ENCODE measurements at places on chromosomes 4 and X.

DNA sequence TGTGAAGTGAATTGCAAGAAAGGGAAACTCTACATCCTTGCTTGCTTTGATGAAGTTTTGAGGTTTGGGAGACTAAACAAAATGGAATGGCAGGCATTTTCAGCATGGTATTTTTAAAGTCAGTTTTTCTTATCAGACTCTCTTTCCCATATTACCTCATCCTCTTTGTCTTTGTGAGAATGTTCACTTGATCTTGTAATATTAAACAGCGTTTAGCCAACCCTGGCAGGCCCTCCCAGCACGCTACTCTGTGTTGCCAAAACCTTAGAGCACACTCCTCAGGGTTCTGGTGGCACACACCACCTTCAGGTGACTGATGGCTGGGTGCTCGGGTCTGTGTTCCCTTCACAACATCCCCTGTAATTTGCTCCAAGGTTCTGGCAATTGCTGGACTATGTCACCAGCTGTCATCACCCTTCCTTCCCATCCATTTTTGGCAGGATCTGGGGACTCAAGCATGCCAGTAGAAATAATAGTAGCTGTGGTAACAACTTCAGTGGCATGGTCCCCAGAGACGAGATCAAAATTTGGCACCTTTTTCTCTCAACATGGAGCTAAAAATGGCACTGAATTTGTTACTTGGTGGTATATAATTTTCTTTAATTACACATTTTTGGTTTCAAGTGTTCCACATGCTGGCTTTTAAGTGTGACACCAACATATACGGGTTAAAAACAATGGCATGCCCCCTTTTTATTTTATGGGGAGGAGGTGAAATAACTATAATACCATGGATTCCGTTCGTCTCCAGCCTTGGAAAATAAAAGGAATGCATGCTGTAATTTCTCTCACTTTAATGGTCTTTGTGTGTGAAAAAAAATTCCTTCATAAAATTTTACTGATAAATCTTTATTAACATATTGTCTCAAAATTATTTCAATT, 273.1 kb downstream of the DCTD start:
- DNase-seq, result no peak

GRCh38 chr4:5081441-5081999, 30.2 kb downstream of the STK32B start:
- DNase-seq, result no peak

DNA sequence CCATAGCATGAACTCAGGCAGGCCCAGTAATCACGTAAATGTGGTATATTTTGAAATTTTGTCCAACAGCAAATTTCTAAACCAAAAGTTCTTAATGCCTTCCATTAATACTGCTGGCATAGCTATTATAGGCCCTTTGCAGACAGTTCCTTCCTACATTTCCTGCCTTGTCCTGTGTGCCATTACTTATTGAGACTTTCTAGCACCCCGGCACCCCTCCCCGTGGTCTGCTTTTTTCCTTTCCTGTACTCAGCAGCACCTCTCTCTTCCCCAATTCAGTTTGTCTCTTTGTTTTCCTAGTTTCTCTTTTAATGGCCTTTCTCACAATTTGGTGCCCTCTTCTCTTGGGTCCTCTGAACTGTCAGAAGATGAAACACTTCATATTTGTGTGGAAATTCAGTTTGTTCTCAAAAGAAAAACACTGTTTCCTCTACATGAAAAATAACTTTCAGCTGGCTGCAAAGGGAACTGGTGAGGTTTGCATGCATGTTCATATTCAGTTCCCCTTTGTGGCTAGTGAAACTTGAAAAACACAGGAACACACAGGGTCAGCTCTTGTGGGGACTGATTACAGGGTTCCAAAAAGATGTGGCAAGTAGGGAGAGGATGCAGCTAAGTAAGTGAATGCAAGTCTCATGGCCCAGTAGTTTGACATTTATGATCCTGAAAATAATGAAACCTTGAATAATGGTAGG, 17.1 kb downstream of the GPR34 start:
- DNase-seq, result peak; percentile 45

DNA sequence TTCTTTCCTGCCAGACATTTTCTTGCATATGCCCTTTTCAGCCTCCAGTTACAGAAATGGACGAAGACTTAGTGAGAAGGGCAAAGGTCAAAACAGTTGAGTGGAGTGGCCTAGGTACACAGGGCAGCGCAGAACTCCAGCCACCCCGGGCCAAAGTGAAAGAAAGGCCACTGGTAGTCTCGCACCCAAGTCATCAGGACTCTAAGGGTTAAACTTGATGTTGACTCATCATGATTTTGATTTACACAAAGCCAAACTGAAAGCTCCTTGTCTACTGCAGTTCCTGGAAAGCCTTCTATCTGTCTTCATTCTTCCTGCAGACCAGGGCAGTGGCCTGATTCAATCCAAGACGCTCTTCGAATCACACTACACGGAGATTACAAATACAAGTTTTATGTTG, 2.6 kb upstream of the IL13RA1 start:
- DNase-seq, result no peak

GRCh38 chr4:125266901-125267604, 47.7 kb upstream of the FAT4 start:
- DNase-seq, result no peak

DNA sequence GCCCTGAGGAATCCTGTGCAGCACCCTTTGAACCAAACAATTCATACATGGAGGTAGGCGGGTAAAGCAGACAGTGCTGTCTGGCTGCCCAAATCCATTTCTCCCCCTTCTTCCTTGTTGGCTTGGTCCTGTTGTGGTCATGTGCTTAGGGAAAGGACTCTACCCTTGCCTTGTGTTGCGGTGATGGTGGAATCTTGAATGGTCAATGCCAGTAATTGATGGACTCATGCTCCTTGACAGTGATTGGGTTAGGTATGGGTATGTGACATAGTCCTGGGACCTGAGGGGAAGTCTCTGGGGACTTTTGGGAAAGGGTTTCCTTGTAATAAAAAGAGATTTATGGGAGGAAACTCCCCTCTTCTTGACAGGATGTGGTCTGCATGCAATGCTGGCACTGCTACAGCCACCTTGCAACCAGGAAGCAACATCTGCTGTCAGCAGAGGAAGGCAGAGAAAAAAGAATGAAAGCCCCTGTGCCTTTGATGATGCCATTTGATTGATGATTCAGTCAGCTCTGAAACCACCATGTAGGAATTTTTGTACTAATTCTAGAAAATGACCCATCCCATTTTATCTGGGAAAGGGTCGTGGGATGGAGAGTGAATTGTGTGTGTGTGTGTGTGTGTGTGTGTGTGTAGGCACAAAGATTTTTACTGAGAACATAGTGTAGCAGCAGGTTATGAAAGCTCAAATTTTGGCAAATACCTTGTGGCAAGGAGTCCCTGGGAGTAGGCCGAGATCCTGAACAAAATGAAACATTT, 30.0 kb upstream of the HUWE1 start:
- DNase-seq, result no peak

GRCh38 chr4:958314-958665, 15.1 kb downstream of the DGKQ start:
- no peak for DNase-seq

GRCh38 chrX:109264878-109265277, 217.0 kb downstream of the GUCY2F start:
- no peak for DNase-seq

DNA sequence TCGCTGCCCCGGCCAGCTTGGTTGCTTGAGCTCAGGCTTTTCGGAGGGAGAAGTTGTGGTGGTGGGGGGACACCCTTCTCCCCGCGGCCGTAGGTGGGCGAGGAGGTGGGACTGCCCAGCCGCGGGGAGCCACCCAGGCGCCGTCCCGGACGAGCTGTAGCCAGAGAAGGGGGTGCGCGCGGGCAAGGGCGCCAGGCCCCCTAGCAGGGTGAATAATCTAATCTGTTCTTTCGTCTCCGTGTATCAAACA, 3.1 kb downstream of the MID1IP1 start:
- no peak for DNase-seq

- DNase-seq, result no peak
Measured at GRCh38 chr4:48985976-48986653, at the start of gene CWH43. Gene CWH43 (plus strand): TSS chr4:48986275. CDS start chr4:48986430, 155 bp downstream.

DNA sequence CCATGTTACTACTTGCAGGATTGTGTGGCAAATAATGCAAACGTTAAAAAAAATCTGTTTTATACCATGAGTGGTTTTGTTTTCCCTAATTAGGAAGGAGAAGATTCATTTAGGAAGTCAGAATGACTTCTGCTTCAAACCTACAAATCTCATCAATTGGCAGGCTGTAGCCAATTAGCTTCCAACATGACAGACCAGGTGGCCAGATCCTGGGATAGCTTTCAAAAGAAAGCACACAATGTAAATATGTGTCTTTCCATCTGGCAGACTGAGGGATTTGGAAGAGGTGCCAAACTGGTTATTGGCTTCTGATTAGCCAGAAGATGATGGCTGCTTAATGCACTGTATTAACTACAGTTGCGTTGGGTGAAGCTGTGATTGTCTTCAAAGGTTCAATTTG, 432.8 kb downstream of the ANKRD50 start:
- DNase-seq, result no peak

GRCh38 chr4:123158576-123158975, 236.2 kb upstream of the NUDT6 start:
- DNase-seq, result no peak

GRCh38 chrX:71225009-71225408, 2.0 kb downstream of the GJB1 start:
- DNase-seq, result no peak

DNA sequence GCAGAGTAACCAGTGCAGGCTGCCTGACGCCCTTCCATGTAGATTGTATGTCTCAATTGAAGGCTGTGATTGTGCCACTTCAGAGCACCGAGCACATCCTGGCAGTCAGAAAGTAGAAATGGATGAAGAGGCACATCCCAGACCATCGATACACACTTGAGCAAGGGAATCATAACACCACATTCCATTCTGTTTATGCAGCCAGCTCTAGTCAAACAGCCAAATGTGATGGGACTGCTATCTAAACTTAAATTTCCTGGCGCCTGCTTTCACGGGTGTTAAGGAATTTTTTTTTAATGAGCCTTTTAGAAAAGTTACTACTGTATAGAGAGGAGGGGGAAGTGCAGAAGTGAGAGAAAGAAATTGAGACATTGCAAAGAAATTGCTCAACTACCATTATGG, 84.4 kb downstream of the PPARGC1A start:
- DNase-seq, result no peak

DNA sequence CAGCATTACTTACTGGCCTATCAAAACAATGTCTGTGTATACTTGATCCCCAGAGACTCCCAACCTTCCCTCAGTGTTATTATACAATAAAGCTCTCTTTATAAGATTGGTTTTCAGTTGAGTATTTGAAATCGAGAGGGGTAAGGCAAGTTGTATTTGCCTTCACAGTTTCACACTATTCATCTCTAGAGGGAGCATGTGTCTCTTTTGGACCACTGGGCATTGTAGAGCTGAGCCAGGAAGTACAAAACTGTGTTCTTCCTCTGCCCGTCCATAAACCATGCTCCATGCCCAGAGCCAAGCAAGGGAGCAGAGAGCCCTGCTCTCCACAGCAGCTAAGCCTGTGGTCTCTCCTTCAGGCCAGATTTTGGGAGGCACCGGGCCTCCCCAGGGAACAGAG, 61.5 kb upstream of the HHIP start:
- DNase-seq, result no peak

DNA sequence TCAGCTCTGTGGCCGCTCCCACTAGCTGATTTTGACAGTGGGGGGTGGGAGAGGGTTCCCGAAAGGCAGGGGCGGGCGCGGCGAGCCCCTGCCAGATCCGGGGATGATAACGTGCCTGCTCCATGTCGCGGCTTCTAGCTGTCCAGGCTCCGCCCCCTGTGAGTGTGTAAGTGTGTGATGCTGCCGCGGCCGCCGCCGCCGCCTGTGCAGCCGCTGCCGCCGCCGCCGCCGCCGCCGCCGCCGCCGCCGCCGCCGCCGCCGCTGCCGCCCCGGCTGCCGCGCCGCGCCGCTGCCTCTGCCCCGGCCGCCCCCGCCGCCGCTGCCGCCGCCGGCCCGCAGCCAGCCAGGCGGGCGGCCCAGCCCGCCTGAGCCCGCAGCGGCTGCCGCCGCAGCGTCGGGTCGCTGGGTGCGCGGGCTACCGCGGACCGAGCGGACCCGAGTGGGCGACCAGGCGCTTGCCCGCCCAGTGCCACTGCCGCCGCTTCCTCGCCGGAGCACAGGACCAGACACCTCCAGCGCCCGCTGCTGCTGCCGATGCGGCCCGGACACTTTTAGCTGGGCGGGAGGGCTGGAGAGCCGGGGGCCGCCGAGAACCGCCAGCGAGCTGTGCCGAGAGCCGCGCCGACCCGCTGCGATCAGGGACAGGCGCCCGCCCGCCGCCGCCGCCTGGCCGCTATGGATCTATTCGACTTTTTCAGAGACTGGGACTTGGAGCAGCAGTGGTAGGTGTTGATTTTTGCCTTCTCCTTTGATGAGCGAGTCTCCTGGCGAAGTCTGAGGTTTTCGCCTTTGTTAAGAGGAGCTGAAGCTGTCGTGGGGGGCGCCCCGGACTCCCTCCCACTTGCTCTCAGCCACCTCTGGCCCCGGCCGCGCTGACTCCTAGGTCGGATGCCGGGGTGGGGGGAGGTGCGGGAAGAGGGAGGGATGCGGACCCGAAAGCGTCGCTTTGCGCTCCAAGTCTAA, at the start of gene AFF2:
Gene AFF2 (plus strand): TSS at position 195 of the 963 bp plus-strand sequence. CDS start 481 bp downstream, at position 676.
- DNase-seq, result no peak

DNA sequence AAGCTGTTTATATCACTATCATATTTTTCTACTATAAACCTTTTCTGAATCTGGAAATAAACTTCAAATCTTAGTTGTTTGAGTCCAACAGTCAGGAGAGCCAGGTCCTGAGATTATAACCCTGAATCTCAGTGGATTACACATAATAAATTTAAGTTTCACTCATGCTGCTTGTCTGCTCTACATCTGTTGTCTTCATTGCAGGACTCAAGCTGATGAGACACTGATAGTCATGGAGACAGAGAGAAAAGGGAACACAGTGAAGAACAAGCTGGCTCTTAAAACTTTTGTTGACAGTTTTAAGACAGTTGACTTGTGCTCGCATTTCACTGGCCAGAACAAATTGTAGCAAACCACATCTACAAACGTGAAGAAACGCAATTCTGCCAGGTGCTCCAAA, 327.0 kb upstream of the CTSO start:
- DNase-seq, result no peak

GRCh38 chr4:154779362-154779947, 1.6 kb upstream of the RBM46 start:
- no peak for DNase-seq

DNA sequence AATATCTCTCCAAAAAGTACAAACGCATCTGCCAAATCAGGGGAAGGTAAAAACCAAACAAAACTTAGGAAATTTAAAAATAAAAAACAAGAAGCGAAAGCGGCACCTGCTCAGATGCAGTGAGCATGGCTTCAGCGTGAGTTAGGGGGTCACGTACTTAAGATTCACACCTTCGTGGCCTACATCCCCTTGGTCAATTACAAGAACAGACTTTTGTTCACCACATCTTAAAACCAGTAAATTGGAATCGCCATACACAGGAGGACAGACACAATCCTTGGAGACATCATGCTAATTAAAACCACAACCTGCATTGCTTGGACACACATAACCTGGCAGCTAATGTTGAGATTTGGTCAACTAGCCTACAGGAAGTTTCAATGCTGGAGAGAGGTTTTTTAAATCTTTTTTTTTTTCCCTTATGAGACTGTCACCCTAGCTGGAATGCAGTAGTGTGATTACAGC, 12.5 kb upstream of the SEL1L3 start:
- DNase-seq, result peak; percentile 42
